ENCODE measurements at places on chromosomes 3 and 15.

DNA sequence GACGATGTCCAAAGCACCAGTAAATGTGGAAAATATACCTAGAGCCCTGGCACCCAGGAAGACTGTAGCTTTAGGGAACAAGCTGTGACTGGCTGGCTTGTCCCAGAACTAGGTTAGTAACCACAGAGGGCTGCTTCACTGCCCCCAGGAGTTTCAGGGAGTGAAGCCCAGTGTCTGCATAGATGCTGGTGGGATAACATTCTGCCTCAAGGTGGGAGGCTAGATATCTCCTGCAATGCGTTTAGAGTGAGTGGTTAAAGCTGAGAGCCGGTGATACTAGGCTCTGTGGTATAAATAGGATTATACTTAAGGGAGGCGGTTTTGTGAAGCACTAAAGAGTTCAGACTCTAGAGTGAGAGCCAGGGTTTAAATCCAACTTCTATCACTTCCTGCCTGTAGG lies 11.7 kb upstream of the CP start:
- no peak for DNase-seq

DNA sequence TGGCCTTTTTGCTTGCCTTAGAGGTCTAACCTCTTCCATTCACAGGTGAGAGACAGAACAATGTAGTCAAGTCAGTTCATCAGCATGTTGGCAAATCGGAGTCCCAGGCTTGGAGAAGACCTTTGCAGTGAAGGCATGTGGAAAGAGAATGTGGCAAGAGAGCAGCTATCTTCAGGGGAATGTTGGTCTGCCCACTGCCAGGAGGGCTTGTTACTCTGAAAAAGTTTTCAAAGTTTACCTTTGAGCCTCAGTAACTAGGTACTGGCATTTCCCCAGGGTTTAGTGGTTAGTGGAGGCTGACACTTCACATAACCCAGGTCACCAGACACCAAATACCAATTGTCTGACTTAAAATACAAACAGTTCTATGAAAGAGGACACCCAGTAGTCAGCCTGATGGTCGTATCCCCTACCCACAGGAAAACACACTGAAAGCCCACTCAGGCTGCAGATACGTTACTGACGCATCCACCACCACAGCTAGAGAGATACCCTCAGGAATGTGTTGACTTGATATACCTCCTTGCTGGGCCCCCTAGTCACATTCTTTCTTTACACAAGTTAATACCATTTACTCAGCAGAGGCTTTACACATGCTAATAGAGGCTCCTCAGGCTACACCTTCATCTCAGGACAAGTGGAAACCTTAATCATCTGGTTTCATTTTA lies 9.7 kb upstream of the ARID3B start:
- no peak for DNase-seq

DNA sequence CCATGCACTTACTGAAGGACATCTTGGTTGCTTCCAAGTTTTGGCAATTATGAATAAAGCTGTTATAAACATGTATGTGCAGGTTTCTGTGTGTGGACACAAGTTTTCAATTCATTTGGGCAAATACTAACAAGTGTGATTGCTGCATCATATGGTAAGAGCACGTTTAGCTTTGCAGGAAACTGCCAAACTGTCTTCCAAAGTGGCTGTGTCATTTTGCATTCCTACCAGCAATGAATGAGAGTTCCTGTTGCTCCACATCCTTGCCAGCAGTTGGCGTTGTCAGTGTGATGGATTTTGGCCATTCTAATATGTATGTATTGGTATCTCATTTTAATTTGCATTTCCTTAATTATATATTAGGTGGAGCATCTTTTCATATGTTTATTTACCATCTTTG lies 280.1 kb downstream of the SV2B start:
- no peak for DNase-seq

- no peak for DNase-seq
Measured at GRCh38 chr3:64368257-64369020, 143.2 kb upstream of the PRICKLE2 start.

DNA sequence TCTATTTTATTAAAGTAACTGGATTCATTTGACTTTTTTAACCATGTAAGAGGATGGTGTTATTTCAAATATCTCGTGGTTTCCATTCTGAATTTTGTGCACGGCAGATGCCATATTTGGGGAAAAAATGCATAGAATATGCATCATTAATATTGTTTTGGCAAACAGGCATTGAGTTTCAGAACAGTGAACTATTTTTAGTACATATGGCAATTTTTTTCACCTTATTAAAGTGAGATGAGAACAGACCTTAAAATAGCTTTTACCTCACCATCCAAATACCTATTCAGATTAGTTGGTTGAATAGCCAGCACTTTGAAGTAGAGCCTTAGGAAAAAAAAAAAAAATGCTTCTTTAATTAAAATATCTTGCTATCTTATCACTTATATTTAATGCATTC lies 117.3 kb upstream of the FLNB start:
- DNase-seq = no peak

GRCh38 chr15:78709263-78709882 lies 68.4 kb upstream of the CHRNB4 start:
- peak; percentile 55 for DNase-seq

DNA sequence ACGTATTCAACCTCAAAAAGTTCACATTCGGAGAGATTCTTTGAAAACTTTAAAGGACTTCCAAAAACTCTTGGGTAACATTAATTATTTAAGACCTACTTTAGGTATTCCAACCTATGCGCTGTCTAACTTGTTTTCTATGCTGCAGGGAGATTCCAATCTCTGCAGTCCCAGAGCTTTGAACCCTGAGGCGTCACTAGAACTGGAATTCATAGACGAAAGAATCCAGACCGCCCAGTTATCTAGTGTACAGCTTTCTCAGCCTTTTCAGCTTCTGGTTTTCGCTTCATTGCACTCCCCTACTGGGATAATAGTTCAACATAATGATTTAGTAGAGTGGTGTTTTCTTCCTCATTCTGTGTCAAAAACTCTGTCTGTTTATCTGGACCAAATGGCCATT lies 711.3 kb downstream of the ROBO1 start:
- no peak for DNase-seq

- no peak for DNase-seq
Measured at GRCh38 chr3:105930733-105931132, 61.9 kb upstream of the CBLB start.

- DNase-seq = no peak
Measured at GRCh38 chr15:75030023-75030413, 6.6 kb downstream of the PPCDC start.

DNA sequence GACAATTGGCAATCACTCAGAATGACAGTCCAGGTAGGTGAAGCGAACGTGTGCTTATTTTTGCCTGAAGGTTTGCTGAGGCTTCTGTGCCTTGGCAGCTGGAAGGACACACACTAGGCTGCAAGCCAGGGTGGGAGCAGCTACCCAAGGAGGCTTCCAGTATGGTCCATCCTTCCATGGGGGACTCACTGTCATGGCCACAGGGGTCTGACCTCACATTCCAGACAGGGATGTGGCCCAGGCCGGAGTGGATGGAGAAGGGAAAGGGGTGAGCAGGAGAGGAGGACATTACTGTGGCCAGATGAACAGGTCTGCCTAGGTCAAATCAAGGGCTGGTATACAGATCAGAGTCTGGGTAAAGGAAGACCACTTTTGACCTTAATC lies 247.7 kb downstream of the ADAMTS17 start:
- no peak for DNase-seq

DNA sequence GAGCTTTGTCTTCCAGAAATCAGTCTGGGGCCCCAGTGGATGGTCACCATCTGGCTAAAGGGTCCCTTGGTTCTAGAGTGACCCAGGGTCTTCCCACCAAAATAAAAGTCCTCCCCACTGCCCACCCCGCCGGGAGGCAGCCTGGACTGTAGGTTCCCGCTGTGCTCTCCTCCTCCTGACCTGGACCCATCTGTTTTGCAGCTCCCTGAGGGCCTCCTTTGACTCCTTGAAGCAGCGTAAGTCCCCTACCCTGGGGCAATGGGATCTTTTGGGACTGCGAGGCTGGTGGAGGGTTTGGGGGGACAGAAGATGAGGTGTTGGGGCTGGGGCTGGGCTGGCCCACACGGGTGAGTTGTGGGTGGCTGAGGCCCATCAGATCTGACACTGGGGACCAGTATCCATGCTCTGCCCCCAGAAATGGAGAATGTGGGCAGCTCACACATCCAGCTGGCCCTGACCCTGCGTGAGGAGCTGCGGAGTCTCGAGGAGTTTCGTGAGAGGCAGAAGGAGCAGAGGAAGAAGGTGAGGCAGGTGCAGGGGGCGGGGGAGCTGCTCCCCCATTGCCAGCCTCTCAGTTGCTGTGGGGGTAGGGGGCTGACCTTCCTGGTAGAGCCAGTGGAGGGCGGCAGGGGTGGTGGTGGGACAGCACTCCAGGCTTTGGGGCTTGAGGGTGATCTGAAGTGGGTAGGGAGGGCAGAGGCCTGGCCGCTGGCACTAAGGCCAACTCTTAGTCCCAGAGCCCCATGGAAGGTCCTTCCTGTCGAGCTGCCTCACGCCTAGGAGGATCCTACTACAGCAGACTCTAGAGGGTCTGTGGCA lies 30.4 kb downstream of the PSTPIP1 start:
- no peak for DNase-seq

DNA sequence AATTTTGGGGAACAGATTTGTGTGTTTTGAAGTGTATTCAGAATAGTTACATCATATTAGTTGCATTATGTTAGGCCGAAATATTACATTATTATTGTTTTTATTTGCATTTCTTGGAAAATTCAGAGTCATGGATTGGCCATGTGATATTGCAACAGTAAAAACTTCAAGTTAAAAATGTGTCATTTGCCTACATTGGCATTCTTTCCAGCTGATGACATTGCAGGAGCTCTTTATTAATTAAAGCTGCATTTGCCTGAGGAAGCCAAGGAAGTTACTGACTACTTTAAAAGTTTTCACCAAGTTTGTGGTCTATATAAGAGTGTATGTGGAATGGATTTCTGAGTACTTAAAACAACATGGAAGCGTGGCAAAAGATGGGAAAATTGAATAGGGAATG lies 726.4 kb upstream of the SGO1 start:
- no peak for DNase-seq

- no peak for DNase-seq
Measured at GRCh38 chr3:196220991-196221390, 4.7 kb downstream of the SLC51A start.

- DNase-seq = no peak
Measured at GRCh38 chr3:98432575-98432974, 30.4 kb upstream of the OR5K1 start.

GRCh38 chr15:37031198-37031597 lies 69.2 kb downstream of the MEIS2 start:
- no peak for DNase-seq

- DNase-seq = no peak
Measured at GRCh38 chr15:68031404-68031803, 22.7 kb upstream of the PIAS1 start.

- no peak for DNase-seq
Measured at GRCh38 chr3:9266716-9267115, 17.3 kb upstream of the SRGAP3 start.

GRCh38 chr3:150965436-150965835 lies 7.1 kb downstream of the CLRN1 start:
- no peak for DNase-seq

DNA sequence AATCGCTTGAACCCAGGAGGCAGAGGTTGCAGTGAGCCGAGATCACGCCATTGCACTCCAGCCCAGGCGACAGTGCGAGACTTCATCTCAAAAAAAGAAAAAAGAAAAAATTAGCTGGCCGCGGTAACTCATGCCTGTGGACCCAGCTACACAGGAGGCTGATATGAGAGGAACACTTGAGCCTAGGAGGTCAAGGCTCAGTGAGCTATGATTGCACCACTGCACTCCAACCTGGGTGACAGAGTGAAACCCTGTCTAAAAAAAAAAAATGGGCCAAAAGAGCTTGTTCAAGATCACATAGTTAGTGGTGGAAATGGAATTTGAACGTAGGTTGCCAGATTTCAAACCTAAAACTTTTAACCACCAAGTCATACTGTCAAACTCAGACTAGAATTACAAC lies 46.2 kb upstream of the PPP4R2 start:
- no peak for DNase-seq

GRCh38 chr3:194667363-194667762 lies 4.6 kb downstream of the LSG1 start:
- DNase-seq = no peak

DNA sequence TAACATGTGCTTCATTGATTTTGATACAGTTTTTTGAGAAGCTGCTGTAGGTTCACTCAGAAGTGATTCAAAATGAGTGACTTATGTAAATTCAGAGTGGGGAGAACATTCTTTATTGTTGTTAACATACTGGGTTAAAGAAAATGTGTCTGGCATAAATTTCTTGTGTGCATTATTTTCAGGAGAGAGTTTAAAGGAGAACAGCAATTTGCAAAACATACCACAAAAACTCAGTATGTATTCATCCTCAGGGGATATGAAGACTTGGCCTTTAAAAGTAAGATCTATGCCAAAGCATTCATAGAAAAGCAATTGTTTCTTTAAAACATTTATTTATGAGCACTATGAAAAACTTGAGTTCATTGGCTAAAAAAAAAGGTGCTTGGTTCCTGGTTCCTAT lies 1089.8 kb downstream of the ROBO2 start:
- no peak for DNase-seq

- no peak for DNase-seq
Measured at GRCh38 chr3:71441925-71442651, 141.4 kb downstream of the FOXP1 start.

GRCh38 chr3:4748701-4749378 lies 230.4 kb upstream of the BHLHE40 start:
- no peak for DNase-seq
